Left hindlimb (tissue), 1 donor: ENCODE measurements at places on chromosomes 5 and 9.

GRCh38 chr5:4780633-4781032, 359.5 kb upstream of the ADAMTS16 start:
- no peak for DNase-seq

DNA sequence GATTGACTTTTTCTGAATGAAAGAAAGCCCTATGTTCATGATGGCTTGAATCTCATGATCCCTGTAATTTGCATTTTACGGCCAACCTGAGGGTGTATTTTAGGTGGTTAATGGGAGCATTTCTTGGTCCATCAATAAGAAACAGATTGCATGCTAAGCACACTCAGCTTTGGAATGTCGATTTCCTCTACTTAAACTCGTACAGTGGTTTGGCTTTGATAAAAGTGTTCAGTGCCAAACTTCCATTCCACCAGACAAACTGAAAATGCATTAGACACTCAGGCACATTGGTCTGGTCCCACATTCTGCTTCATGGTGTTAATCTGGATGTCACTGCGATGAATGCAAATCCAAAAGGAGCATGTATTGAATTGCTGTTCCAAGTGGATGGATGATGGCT, 77.0 kb downstream of the VCAN start:
- peak; percentile 49 for DNase-seq

- DNase-seq = no peak
Observed at GRCh38 chr5:78919796-78920195, 65.3 kb downstream of the ARSB start.

DNA sequence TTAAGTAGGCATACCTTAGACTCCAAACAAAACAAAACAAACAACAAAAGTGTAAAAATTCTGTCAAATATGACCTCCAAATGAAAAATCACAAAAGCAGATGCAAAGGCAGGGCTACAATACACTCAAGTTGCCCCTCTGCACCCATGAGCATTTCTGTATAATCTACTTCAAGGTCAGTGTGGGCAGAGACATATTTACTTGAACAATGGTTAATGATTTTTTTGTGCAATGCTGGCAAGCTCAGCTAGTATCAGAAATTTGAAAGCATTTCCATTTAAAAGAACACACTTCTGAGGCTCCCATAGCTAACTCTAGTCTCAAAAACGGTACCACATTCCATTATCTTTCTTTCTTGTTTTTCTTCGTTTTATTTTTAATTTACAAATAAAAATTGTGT, 57.9 kb downstream of the PLCXD3 start:
- no peak for DNase-seq

DNA sequence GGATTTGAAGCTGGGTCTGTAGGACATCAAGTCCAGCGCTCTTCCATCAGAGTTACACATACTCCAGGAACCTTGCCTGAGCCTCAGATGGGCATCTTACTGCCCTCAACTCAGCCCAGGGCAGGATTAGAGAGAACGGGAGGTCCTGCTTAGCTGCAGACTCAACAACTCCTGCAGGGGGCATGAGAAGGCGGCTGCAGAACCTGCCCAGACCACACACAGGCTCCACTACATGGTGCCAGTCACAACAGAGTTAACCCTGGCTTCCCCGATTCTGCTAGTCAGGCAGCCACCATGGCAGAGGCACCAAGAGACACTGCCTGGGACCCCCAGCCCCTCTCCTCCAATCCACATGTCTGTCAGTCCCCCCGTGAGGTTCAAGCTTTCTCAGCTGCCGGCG, 23.9 kb upstream of the CPLX2 start:
- DNase-seq = no peak

- no peak for DNase-seq
Observed at GRCh38 chr5:119309326-119309725, 46.5 kb upstream of the TNFAIP8 start.

GRCh38 chr5:109830955-109831502, 141.3 kb downstream of the MAN2A1 start:
- DNase-seq = no peak

- DNase-seq = no peak
Observed at GRCh38 chr5:134851307-134851923, 5.6 kb downstream of the C5orf24 start.

GRCh38 chr5:139138809-139139208, 59.4 kb downstream of the SIL1 start:
- DNase-seq = no peak

GRCh38 chr9:95023217-95024003, 294.1 kb downstream of the FANCC start:
- no peak for DNase-seq

DNA sequence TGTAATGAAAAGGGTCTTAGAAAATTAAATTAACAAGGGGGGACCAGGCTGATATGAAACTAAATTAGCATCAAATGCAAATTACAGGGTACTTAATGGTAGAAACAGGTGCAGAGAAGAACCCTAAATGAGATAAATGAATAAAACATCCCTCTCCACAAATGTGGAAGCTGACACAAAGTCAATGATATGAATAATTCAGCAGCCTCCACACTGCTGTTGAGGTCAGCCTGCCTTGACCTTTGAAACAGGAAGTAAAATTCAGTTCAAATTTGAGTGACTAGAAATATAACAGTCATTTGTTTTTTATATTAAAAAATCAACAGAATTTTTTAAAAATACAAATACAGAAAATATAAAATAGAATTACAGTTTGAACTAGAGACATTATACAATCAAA, 40.0 kb downstream of the EBF1 start:
- DNase-seq = no peak

DNA sequence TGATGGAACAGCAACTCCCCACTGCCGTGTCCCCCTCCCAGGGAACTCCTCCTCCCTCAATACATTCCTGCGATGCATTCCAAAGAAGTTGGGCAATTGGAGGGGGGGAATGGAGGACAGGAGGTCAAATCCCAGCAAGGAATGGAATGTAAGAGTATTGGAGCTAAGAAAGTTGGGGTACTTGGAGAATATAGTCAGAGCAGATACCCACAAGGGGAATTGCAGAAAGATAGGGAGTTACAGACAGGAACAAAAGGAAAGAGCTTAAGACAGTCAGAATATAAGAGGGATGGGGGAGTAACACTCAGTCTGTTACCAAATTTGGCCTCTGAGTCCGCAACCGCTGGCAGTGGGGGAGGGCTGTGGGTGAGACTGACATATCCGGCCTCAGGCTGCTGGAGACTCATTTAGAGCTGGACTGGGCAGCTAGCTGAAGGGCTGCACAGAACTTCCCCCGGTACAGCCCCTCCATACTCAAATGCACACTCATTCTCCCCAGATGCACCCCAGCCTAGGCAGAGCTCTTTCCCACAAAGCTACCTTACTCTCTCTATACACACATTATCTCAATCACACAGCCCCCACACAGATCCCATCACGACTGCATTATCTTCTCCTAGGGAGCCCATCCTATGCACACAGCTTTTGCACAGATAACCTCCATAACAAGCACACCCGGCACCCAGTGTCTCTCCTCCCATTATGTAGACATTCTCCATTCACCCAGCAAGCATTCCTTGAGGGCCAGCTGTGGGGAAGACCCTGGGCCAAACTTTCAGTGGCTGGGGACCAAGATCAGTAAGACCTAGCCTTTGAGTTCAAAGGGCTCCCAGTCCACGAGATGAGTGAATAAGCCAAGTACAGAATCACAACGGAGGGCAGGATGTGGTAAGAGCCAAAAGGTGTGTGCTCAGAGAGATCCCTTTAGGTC, 3.7 kb downstream of the TLN1 start:
- peak; percentile 79 for DNase-seq

- DNase-seq = no peak
Observed at GRCh38 chr9:16221822-16222547, 648.5 kb downstream of the BNC2 start.

DNA sequence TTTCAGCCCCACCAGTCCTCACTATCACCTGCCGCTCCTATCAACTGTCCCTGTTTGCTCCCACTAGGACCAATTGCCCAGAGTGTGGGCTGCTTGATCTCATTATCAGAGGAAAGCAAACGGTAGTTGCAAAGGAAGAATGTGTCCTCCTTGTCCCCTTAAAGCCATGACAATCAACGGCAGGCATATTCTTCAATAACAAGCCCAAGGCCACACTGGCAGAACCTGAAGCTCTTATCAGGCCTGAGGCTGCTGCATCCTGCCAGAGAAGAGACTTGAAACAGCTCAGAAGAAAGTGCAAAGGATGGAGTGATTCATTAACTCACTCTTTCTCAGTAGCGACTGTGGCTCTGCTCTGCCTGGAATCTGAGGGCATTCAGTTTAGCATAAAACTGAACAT, 39.2 kb upstream of the MAN2A1 start:
- DNase-seq = no peak
